H9 (cell line): ENCODE measurements at places on chromosomes 6 and 20.

DNA sequence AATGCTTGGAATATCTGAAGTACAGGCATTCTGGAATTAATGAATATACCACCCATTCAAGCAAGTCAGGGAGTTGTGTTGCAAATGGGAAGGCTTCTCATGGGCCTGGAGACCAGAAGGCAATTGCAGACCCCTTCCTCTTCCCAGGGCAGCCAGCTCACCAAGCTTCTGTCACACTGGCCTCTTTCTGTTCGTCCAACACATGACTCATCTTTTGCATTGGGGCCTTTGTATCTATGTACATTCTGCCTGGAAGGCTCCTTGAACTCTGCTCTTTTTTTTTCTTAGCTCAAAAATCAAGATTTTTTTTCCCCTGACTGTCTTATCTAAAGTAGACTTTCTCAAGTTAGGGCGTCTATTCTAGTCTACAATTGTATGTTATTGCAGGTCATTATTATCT, 132.9 kb upstream of the MYLIP start:
- DNase-seq: no peak

DNA sequence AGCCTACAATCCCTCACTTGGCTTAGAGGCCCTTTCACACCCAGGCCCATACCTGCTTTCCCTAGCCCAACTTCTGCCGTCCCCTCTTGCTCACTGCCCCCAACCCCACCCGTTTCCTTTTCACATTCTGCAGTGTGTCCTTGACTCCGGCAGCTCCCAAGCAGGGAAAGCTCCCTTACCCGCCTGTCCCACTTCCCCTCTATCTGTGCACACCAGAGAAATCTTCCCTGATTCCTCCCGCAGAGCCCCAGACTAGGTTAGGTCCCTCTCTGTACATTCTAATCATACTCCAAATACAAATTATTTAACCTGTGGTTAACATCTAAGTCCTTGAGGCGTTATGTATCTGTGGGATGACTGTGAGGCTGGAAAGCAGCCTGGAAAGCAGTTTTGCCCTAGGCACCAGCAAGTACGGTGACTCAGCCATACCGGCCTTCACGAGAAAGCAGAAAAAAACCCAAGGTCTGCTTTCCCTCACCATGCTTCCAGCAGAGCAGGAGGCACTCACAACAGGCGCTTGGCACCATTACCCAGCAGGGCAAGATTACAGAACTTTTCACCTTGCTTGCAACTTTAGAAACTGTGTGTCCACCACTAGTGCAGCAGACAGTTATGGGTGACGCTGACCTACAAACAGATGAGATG, 22.3 kb downstream of the ELOVL5 start:
- DNase-seq: peak; percentile 43

GRCh38 chr6:62367601-62368000, 81.6 kb upstream of the KHDRBS2 start:
- DNase-seq: no peak

DNA sequence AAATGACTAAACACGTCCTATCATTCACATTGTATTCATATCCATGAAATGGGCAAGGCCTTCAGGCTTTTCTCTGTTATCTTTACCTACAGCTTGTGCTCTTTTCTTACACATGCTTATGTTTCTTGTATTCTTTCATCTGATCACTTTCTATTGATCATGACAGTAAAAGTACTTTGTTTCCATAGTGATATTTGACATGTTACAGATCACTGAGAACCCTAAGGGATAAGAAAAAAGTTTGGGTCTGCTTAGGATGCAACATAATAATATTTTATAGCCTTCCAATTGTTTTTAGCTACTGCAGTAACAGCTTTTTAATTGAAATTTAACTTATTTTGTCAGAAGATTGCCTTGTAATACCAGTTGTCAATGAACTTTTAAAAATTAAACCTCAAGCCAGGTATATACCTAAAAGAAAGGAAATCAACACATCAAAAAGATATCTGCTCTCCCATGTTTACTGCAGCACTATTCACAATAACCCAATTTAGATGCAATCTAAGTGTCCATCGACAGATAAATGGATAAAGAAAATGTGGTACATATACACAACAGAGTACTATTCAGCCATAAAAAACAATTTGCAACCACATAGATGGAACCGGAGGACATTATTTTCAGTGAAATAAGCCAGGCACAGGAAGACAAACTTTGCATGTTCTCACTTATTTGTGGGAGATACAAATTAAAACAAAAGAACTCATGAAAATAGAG, 3.0 kb upstream of the SMIM8 start:
- DNase-seq: no peak

GRCh38 chr20:62830821-62831220, 14.0 kb downstream of the COL9A3 start:
- DNase-seq: no peak

DNA sequence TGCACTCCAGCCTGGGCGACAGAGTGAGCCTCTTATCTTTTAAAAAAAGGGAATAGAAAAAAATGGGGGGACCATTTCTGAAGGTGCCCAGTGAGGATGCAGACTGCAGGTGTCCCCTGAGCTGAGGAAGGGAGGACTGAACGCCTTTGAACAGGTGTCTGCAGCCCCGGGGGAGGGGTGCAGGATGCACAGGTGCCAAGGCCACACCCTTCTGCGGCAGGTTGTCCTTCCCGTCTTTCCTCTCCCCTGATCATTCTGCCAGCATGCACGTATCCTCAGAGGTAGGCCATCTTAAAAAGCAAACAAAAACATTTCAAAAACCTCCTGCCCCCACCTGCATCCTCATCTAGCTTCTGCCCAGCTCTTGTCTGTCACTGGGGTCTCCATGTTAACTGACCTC, 101.3 kb downstream of the MTHFD1L start:
- DNase-seq: no peak

GRCh38 chr20:57383447-57384347, 7.5 kb upstream of the RBM38 start:
- DNase-seq: peak; percentile 61

DNA sequence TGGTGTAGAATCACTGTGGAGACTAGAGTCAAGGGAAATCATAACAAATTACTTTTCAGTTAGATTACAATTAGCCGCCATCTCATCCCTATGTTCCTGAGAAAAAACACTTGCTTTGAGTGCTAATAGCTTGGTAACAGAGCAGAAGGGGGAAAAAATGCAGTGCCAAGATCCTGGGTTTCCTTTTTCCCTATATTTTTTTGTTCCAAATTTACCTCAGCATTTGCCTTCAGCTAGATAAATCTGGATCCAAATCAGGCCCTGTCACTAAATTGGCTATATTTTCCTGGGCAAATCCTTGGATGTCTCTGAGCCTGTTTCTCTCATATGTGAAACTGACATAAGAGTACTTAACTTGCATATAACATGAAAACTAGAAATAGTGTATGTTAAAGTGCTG, 86.0 kb downstream of the TENT5A start:
- no peak for DNase-seq

DNA sequence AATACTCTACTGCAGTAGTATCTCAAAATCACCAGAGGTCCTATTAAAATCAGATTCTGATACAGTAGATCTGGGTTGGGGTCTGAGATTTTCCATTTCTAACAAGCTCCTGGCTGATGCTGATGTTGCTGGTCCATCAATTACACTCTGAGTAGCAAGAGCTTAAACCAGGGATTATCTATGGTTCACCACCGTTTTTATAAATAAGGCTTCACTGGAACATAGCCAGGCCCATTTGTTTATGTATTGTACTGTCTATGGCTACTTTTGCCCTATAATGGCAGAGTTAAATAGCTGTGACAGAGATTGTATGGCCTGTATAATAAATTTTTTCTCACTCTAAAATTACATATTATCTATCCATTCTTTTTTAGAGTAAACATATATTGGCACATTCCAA, 53.0 kb downstream of the NUDT3 start:
- no peak for DNase-seq

GRCh38 chr6:116412270-116412669, 41.5 kb downstream of the DSE start:
- DNase-seq: no peak

- DNase-seq: no peak
Measured at GRCh38 chr6:82894653-82895259, 170.9 kb downstream of the UBE3D start.

GRCh38 chr20:50561379-50562078, 51.3 kb downstream of the PTPN1 start:
- DNase-seq: no peak

GRCh38 chr20:5949943-5950270, 426 bp downstream of the TRMT6 start:
- no peak for DNase-seq

- no peak for DNase-seq
Measured at GRCh38 chr6:80541181-80541580, 434.7 kb downstream of the BCKDHB start.

- DNase-seq: no peak
Measured at GRCh38 chr6:38713812-38714211, 1.3 kb upstream of the DNAH8 start.

DNA sequence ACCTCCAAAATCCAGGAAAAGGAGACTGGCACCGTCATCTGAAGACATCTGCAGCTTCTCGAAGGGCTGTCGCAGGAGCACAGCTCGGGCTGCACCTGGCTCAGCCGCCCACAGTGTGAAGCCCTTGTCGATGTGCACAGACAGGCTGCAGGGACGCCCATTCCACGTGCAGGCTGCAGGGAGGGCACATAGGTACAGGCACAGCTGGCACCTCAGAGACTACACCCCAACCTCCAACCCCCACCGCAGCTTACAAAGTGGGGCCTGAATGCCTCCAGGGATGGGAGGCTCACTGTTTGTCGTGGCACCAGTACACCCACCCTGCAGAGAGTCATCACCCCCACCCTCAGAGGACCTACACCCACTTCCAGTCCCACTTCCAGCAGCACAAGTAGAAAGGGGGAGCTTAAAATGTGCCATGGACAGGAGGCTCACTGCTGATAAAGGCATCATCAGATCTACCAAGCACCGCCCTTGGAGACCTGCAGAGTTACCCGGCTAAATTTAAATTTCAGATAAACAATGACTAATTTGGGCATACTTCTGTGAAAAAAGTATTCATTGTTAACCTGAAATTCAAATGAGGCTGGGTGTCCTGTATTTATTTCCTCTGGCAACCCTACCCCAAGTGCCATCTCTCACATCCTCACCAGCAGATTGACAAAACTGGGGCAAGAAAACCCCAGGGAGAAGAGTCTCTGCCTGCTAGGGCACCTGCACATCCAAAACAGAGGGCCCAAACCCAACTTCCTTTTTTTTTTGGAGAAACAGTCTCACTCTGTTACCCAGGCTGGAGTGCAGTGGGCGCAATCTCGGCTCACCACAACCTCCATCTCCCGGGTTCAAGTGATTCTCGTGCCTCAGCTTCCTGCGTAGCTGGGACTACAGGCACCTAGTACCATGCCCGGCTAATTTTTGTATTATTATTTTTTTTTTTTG, 7.7 kb upstream of the CDK5RAP1 start:
- no peak for DNase-seq

- DNase-seq: peak; percentile 21
Measured at GRCh38 chr6:44678252-44678935, 290.9 kb downstream of the CDC5L start.
